ENCODE measurements at places on chromosomes 7 and 10.

GRCh38 chr10:27285093-27285492 lies 44.5 kb upstream of the ACBD5 start:
- peak; percentile 49 for DNase-seq

- no peak for DNase-seq
These were observed 42.3 kb downstream of the JMJD1C start for GRCh38 chr10:63423494-63423893.

- DNase-seq: no peak
These were observed 314.1 kb upstream of the SP4 start for GRCh38 chr7:21113609-21114415.

GRCh38 chr7:136326045-136326609 lies 349.0 kb upstream of the MTPN start:
- no peak for DNase-seq

DNA sequence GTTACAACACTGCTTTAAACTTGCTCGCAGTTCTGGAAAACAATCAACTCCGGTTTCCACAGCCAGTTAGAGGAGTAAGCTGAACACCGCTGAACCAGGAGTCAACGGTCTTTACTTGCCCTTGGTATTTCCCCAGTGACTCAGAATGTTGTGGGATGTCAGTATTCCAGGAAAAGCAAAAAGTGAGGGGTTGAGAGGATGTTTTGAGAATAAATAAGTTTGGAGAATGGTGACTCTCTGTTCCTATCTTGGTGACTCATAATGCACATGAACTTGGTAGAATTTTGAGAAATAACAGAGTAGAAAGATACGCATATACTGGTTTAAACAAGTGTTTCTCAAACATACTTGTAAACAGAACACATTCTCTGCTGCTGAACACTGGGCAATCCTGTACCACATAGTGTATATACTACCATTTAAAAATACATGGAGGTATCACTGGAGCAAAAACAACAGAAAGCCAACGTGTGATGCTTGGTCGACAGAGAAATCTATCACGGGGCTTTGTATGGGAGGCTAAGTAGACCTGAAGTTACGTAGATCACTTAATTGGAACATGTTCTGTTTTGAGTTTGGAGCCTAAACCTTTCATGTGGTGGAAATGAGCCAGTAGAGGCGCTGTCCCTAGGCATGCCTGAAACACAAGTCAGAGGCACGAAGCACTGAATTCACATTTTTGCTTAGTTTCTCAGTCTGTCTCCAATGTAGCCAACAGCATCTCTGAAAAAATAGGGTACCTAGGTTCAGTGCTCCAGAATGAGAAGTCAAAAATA lies 534.3 kb downstream of the PARD3 start:
- peak; percentile 7 for DNase-seq
